ENCODE measurements at places on chromosomes 7 and 10. TPM values are rescaled to one million over a fixed set of nuclear protein-coding genes. Genes with fewer than 3 reads are reported as not detected.

Gene MET
- total RNA-seq = not detected

Gene EBLN1
- not detected for total RNA-seq

Gene GJD4
- not detected for total RNA-seq

Gene STK31
- 0.80 TPM for total RNA-seq

Gene PPP1R9A
- 0.06 TPM for total RNA-seq

Gene CYP2E1
- 0.80 TPM for total RNA-seq

Gene NODAL
- total RNA-seq = not detected

Gene AGAP4
- total RNA-seq = 25.0 TPM

Gene AASS
- 2.1 TPM for total RNA-seq

Gene CCDC172
- total RNA-seq = not detected

Gene EGR2
- total RNA-seq = 2.2 TPM

Gene TNS3
- 1.1 TPM for total RNA-seq

Gene C10orf105
- total RNA-seq = 0.30 TPM

Gene C7orf33
- not detected for total RNA-seq

Gene SH2B2
- 1.2 TPM for total RNA-seq

Gene TMEM139
- total RNA-seq = 1.1 TPM

Gene SLC29A3
- 5.6 TPM for total RNA-seq

Gene ERVW-1
- not detected for total RNA-seq

Gene DOCK4
- 1.7 TPM for total RNA-seq

Gene CALHM1
- 0.74 TPM for total RNA-seq

Gene TSPAN12
- not detected for total RNA-seq

Gene CADPS2
- total RNA-seq = not detected

Gene GLI3
- 1.3 TPM for total RNA-seq

Gene MMD2
- total RNA-seq = not detected

Gene CALY
- total RNA-seq = 3.1 TPM

Gene LDB3
- total RNA-seq = not detected

Gene GATA3
- total RNA-seq = 49.1 TPM

Gene RAB11FIP2
- 19.1 TPM for total RNA-seq

Gene EMX2
- total RNA-seq = not detected

Gene NPC1L1
- total RNA-seq = 0.11 TPM

Gene EPHA1
- total RNA-seq = 27.3 TPM

Gene WEE2
- total RNA-seq = not detected
